ENCODE measurements at places on chromosomes 7 and 10. TPM values are rescaled to one million over a fixed set of nuclear protein-coding genes. Genes with fewer than 3 reads are reported as not detected.

The GDF2 gene
- total RNA-seq = not detected

The GJD4 gene
- total RNA-seq = not detected

The GNAT3 gene
- total RNA-seq = not detected

The SPACDR gene
- total RNA-seq = not detected

The SFTPA1 gene
- total RNA-seq = 11.2 TPM

The SPDYE11 gene
- not detected for total RNA-seq

The ELAPOR2 gene
- 7.4 TPM for total RNA-seq
